ENCODE measurements at places on chromosomes 6 and 20.

DNA sequence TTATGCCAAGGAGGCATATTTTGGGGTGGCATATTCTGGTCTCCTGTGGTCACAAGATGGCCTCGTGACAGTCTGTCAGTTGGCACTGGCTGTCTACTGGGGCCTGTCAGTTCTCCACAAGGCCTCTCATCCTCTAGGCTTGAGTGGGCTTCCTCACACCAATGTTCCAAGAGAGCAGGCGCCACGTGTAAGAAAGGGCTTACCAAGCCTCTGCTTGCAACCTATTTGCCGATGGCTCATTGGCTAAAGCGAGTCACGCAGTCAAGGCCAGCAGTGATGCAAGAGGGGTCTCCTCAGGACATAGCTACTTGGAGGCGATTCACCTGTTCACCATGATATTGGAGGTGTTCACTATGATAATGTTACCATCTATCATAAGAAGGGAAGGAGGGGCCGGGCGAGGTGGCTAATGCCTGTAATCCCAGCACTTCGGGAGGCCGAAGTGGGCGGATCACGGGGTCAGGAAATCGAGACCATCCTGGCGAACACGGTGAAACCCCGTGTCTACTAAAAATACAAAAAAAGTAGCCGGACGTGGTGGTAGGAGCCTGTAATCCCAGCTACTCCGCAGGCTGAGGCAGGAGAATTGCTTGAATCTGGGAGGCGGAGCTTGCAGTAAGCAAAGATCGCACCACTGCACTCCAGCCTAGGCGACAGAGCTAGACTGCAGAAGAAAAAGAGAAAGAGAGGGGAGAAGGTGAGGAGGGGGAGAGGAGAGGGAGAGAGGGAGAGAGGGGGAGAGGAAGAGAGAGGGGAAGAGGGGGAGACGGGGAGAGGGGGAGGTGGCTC, 35.3 kb downstream of the C6orf52 start:
- no peak for DNase-seq

GRCh38 chr6:44415449-44415848, 27.9 kb downstream of the CDC5L start:
- DNase-seq: no peak

- DNase-seq: no peak
Observed at GRCh38 chr6:39835821-39836295, 43.7 kb downstream of the DAAM2 start.

DNA sequence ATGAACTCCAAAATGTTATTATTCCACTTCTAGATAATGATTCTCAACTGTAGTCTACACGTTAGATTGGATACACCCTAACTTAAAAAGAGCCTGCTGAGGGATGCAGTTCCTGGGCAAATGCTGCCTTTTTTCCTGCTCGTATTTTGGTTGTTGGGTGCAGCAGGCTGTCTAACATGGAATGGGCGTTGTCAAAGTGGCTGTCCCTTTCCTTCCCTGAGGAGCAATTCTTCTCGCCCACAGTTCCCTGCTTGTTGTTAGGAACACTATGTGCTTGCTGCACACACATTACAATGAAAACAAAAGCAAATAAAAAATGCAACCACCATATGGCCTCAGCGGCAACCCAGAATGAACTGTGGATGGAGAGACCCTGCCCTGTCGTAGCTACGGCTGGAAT, 1.7 kb upstream of the ADGRF5 start:
- DNase-seq: no peak

GRCh38 chr6:89501222-89501621, 68.3 kb downstream of the ANKRD6 start:
- DNase-seq: no peak

DNA sequence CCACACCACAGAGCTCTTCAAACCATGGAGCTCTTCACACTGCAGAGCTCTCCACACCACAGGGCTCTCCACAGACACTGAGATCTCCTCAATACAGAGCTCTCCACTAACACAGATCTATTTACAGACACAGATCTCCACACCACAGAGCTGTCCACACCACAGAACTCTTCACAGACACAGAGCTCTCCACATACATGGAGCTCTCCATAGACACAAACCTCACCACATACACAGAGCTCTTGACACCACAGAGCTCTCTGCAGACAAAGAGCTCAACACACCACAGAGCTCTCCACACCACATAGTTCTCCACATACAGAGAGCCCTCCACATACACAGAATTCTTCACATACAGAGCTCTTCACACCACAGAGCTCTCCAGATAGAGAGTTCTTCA, 53.0 kb downstream of the ERMARD start:
- no peak for DNase-seq

- DNase-seq: no peak
Observed at GRCh38 chr20:50101887-50102286, 11.1 kb downstream of the UBE2V1 start.

GRCh38 chr6:27237089-27237803, 10.3 kb upstream of the PRSS16 start:
- DNase-seq: no peak

DNA sequence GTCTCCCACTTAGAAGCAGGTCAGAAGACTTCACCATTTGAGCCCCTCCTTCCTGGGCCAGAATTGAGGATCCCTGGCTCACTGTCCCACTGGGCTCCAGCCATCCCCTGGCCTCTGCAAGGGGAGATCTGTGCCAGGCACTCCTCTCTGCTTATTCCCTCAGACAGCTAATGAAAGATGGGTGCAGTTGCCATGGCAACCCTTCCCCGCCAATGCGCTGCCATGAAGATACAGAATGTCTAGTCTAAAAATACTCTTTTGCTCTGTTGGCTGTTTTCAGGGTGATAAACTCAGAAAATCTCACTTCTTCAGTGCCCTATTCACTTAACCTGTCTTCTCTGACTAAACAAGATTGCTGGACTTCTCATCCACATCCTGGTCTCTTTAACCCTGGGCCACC, 13.6 kb upstream of the TTLL2 start:
- no peak for DNase-seq

GRCh38 chr6:118171852-118172251, 264.8 kb downstream of the SLC35F1 start:
- DNase-seq: no peak

GRCh38 chr6:120348926-120349325, 985.4 kb downstream of the TBC1D32 start:
- no peak for DNase-seq

All from epithelial cell of proximal tubule (primary cell).